Stimulated activated CD8-positive, alpha-beta memory T cell treated with anti-CD3 and anti-CD28 coated beads, Interleukin-4, amount 100 ng/mL, for 1 hour (primary cell): ENCODE measurements at places on chromosomes 5 and 9.

- no peak for DNase-seq
These were observed 16.3 kb downstream of the ECPAS start for GRCh38 chr9:111467778-111468367.

DNA sequence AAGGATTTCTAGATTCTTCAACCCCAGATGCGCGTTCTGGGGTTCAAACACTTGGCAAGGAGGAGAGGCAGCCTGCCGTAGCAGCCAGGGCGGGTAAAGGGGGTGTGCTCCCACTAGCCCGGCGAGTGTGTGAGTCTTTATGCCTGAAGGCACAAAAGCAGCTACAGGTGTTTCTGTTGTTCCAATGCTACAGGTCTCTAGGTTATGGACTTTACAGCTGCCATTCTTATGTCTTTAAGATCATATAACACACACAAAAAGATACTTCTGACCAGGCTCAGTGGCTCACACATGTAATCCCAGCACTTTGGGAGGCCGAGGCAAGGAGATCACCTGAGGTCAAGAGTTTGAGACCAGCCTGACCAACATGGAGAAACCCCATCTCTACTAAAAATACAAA lies 133.6 kb upstream of the RETREG1 start:
- DNase-seq, result no peak

DNA sequence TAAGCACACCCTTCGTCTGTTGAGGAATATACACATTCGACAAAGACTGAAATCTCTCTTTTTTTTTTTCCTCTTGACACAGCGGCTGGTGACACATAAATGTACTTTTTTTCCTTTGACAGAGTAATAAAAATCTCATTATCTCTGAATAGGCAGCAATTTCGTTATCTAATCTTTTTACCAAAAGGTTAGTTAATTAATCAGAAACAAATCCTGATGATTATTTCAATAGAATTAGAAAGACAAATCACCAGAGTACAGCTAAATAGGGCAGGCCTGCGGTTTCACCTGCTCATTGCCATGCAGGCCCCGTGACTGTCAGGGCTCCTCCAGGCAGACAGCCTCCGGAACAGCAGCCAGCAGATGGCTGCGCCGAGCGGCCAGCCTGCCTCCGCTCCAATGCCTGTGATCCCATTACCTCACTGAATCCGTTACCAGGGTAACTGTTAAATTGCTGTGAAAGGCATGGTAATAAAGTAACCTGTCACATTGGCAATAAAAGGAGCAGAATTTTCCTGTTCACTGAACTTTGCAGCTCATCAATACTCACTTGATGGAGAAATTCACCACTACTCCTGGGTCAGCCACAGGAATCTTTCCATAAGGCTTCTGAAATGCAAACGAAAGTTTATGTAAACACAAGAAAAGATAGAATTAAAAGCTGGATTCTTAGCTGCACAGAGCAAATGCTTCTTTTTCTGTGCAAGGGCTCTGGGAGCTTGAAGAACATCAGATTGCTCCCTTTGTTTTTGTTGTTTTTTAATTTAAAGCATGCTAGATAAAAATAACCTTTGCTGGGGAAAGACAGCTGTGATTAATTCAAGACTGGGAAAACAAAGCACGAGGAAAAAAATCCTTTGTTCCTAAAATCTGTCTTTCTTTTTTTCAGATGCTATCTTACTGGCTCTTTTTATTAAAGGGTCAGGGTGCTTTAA lies 666.4 kb upstream of the ZNF608 start:
- DNase-seq, result no peak

DNA sequence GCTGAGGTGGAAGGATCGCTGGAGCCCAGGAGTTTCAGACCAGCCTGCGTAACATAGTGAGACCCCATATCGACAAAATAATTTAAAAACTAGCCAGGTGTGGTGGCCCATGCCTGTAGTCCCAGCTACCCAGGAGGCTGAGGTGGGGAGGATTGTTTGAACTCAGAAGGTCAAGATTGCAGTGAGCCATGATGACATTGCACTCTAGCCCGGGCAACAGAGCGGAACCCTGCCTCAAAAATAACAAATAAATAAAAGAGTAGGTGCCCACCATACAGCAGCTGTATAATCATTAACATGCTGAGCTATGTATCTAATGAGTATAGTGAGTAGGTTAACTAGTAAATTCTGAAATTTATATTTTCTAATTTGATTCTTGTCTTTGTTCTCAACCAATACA lies 11.0 kb upstream of the ATP6V0E1 start:
- DNase-seq, result no peak

- DNase-seq, result no peak
These were observed 484.8 kb downstream of the EBF1 start for GRCh38 chr5:158614951-158615350.

DNA sequence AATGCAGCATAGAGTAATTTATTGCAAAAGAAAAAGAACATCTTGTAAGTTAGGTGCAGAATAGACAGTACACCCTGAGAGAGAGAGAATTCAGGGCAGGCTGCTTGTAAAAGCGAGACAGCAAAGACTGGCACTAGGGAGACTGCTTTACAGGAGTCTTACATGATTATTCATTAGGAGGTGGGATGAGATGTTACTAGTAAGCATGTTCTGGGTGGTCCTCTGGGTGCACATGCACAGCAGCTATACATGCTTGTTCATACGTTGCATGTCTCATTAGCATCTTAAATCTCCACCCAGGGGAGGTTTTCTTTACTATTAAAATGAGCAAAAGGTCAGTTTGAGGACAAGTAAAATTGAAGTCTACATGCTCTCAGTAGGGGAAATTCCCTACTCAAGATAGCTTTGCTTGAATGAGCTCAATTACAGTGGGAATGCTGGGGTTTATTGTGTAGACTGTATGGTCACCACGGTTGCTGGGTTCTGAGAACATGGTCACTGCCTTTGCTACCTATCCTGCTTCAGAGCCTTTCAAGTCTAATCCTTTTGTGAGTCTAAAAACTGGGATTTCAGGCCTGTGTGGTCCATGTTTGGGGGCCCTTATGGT lies 60.6 kb downstream of the RGS7BP start:
- DNase-seq, result no peak

GRCh38 chr9:110545705-110546104 lies 33.8 kb downstream of the SVEP1 start:
- no peak for DNase-seq

DNA sequence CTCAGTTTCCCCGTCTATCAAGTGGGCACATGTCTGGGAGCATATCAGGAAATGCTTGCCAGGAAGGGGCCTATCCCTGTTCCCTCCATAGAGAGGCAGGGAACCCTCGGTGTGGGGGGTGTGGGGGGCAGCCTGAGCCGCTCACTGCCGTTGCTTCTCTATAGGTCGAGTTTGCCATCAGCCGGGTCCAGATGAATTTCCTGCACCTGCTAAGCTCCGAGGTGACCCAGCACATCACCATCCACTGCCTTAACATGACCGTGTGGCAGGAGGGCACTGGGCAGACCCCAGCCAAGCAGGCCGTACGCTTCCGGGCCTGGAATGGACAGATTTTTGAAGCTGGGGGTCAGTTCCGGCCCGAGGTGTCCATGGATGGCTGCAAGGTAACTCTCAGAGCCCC lies 13.8 kb upstream of the ORM1 start:
- no peak for DNase-seq

DNA sequence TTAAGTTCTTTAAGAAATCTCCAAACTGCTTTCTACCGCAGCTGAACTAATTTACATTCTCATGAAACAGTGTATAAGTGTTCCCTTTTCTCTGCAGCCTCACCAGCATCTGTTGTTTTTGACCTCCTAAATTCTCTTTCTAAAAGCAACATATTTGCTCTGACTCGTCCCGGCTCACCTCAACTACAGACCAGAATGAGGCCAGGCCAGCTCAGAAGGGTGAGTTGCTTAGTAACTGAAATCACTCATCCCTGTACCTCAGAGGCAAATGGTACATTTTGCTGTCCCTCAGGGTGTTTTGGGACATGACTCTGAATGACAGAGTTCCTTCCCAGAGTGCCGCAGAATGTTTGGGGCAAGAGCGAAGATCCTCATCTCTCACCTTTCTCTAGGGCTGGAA lies 127.5 kb downstream of the FRMD3 start:
- DNase-seq, result no peak

GRCh38 chr9:122097679-122098315 lies 4.7 kb upstream of the TTLL11 start:
- no peak for DNase-seq

DNA sequence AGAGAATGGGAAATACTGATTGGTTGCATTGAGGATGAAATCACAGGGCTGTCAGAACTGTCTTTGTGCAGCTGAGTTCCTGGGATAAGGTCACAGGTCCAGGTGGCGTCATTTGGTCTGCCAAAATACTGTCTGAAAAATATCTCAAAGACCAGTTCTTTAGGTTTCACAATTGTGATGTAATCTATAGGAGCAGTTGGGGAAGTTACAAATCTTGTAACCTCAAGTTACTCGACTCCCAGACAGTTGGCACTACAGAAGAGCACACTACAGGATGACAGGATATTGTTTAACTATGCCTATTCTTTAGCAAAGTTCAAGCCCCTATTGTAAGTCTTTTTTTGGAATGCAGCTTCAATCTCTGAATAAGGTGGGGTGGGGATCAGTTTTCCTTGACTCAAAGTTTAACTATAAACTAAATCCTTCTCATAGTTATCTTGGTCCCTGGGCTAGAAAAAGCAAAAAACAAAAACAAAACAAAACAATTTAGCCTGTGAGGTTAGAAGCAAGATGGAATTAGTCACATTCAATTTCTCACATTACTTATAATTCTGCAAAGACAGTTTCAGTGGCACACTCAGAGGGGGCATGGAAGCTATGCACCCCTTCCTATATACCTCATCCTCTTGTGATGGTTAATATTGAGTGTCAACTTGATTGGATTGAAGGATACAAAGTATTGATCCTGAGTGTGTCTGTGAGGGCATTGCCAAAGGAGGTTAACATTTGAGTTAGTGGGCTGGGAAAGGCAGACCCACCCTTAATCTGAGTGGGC lies 276.0 kb downstream of the AUH start:
- DNase-seq, result no peak

- no peak for DNase-seq
These were observed 62.0 kb upstream of the ZNF354B start for GRCh38 chr5:178797546-178798440.

DNA sequence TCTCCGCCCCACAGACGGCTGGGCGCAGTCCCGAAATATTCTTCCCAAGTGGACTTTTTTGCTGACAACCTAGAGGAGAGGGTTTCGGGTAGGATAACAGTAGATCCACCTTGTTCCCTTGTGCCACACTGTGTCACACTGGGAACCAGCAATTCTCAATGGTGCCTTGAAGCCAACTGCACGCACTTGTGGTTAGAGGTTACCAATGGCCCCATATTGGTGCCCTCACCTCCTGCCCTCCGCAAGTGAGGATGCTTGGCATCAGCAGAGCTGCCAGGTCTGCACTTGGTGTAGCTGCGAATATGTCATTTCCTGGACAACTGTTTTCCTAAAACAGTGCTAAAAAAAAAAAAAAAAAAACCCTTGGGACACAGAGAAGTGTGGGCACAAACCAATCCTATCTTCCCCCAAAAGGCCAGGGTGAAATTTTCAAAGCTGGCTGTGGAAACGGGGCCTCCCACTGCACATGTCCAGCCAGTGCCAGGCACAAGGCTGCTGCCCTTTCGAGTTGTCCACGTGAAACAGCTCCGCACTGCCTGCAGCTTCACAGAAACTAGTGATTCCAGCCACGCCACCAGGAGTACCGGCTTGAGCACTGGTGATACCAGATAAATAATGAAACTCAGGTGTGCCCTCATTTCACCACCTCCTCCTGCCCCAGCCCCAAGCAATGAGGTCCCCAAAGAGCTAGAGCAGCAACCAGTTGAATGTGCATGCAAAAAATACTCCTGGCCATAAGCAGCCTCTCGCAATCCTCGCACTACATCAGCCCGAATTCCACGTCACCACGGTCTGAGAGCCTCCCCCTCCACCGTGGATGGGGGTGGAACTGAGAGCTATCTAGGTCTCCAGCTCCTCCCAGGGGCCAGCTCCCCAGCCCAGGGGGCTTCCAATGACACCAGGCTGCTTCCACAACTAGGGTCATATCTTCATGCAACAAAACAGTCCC lies 51.2 kb downstream of the USP20 start:
- DNase-seq, result no peak

GRCh38 chr5:154937186-154937717 lies 759 bp downstream of the GEMIN5 start:
- no peak for DNase-seq

GRCh38 chr5:160048131-160048530 lies 39.2 kb downstream of the TTC1 start:
- no peak for DNase-seq

DNA sequence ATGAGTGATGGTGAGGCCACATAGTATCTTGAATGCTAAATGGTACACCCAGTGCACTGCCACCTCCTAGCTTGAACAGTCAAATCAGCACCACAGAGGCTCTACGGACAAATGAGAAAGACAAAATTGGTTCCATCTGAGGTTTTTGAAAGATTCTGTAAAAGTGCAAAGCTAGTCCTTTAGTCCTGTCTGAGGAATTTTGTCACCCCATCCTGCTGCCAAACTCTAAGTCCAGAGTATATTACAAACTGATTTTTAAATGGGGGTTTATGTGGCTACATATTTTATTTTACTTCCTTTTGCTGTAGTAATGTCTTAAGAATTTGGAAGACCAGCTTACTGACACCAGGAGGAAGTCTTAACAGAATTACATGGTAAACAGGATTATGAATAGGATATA lies 7.7 kb downstream of the FREM1 start:
- DNase-seq, result no peak

DNA sequence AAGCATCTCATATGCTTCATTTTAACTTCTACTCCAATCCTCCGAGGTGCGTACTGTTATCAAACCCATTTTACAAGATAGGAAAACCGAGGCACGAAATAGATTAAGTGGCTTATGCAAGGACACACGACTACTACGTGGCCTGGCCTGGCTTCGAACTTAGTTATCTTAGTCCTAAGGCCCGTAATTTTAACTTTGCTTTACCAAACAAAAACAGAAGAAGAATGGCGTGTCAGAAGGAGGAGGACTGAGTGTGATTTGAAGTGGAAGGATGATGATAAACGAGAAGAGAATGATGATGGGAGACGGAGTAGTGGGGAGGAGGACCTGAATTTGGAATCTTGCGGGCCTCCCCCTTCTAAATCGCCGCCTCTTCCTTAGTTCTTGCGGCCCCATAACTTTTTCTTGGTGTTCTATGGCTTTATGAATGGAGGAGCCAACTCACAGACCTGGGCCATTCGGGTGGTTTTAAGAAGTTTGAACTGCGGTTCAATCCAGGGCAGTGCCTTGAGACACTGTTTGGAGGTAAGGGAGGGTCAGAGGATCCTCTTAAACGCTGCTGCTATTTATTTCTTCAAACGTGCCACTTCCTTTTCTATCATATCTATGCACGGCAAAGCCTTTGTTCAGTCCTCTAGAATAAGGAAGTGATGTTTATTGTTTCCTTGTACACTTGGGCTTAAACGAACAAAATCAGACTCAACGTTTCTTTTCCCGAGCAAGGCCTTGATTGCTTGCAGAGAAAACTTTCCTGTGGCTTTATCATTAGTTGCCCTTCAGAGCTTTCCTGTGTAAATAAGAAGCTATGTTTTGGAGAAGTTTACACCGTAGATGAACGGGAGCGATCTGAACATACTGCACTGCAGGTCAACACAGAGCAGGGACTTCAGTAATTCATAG lies 795 bp downstream of the CNOT8 start:
- DNase-seq, result no peak
